ENCODE measurements at places on chromosomes 12 and 14.

DNA sequence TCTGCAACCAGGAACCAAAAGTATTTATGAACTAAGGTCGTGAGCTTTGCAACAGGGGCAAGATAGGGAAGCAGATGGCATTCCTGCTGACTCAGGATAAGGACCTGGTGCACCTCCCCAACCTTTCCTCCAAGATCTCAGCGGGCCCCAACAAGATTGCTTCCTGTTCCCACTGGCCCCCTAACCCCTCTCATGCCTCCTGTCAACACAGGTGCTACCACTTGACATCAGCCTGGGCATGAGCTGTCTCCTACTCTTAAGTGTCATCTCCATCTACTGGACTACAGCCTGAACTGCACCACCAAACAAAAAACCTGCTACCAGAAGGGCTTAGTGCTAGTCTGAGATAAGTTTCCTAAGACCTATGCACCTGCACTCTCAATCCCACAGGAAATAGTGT lies 32.7 kb downstream of the MED6 start:
- no peak for DNase-seq

GRCh38 chr12:76698966-76699365 lies 64.9 kb upstream of the ZDHHC17 start:
- no peak for DNase-seq

GRCh38 chr12:39393890-39394289 lies 49.0 kb downstream of the KIF21A start:
- no peak for DNase-seq

DNA sequence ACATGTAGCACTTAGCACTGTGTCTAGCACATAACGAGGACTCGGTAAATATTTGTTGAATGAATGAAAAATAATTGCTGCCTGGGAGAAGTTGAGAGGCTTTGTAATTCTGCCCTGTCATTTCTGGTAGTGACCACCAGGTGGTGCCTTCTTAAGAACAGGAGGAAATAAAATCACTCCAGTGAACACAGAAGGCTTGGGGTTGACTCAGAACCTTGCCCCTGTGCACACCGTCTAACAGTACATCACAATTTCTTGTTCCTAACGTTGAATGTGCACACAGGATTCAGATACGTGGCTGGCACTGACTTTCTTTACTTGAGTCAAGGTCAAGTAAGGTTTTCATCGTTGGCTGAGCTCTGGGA lies 91.8 kb downstream of the RGS6 start:
- DNase-seq: peak; percentile 2

GRCh38 chr14:50647282-50647681 lies 20.8 kb downstream of the SAV1 start:
- DNase-seq: no peak

GRCh38 chr12:46217541-46218321 lies 51.1 kb downstream of the SLC38A1 start:
- DNase-seq: peak; percentile 48

- DNase-seq: no peak
Measured at GRCh38 chr12:11853126-11853525, 203.7 kb downstream of the ETV6 start.

- no peak for DNase-seq
Measured at GRCh38 chr12:93595351-93595750, 22.9 kb downstream of the SOCS2 start.

- DNase-seq: no peak
Measured at GRCh38 chr12:90854136-90854689, 100.8 kb downstream of the CCER1 start.

DNA sequence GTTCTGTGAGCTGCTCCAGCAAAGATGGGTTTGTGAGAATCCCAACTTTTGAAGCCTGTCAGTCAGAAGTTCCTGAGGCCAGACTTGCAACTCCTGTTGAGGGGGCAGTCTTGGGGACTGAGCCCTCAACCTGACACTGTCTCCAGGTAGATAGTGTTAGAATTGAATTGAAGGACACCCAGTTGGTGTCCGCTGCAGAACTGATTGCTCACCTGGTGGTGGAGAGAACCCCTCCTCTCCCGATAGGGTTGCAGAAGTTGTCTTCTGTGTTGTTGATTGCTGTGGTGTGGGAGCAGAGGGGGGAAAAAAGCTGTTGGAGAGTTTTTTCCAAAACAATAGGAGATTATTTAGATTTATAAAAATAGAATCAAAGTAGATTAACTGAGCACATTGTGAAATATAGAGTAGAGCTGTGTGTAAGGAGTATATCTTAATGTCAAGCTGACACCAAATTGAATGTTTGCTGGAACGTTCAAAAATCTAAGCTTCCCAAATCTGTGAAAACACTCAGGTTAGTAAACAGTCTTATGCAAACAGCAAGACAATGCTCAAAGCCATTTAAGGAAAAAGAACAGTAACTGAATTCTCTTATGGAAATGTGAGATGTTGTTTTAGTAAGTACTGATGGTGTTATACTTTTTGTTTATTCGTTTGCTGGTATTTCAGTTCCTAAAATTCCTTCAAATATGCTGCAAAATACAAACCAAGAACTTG lies 18.6 kb downstream of the HIF1A start:
- DNase-seq: no peak

- DNase-seq: no peak
Measured at GRCh38 chr14:76595266-76595665, 166.0 kb upstream of the VASH1 start.

GRCh38 chr14:105005929-105006830 lies 14.7 kb downstream of the CDCA4 start:
- no peak for DNase-seq

GRCh38 chr12:19412844-19413243 lies 26.4 kb upstream of the AEBP2 start:
- no peak for DNase-seq

- no peak for DNase-seq
Measured at GRCh38 chr14:74792249-74793039, 29.3 kb downstream of the YLPM1 start.

DNA sequence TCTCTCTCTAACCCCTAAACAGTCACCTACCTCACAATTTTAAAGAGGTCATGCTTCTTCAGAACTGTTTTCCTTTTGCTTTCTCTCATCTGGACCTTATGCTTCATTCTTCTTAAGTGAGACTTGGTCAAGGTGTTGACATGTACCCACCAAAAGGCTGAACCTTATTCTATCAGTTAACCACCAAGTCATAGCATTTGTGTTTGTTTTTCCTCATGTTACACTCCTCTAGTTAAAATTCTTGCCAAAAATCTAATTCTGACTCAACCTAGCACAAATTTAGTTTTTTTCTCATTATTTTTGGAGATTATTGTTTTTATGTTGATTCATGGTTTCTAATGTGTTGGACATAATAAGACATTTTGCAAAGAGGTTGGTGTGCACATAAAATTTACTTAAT lies 578.6 kb downstream of the SLC16A7 start:
- DNase-seq: no peak

DNA sequence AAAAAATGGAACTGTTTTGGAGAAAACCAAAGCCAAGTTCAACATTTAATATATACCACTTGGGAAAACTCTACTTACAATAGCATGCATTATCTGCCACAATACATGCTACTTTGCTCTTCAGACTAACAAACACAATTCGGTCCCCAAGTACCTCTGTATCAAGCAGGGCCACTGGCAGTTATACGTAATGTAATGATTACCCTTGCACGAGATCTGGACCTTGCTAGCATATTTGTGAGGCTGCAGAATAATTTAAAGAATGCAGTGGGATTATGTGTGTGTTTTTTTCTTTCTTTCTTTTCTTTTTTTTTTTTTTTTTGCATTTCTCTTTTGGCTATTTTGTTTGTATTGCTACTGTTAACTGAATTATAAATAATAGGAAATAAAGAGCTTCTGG lies 22.8 kb upstream of the PYGL start:
- DNase-seq: no peak

DNA sequence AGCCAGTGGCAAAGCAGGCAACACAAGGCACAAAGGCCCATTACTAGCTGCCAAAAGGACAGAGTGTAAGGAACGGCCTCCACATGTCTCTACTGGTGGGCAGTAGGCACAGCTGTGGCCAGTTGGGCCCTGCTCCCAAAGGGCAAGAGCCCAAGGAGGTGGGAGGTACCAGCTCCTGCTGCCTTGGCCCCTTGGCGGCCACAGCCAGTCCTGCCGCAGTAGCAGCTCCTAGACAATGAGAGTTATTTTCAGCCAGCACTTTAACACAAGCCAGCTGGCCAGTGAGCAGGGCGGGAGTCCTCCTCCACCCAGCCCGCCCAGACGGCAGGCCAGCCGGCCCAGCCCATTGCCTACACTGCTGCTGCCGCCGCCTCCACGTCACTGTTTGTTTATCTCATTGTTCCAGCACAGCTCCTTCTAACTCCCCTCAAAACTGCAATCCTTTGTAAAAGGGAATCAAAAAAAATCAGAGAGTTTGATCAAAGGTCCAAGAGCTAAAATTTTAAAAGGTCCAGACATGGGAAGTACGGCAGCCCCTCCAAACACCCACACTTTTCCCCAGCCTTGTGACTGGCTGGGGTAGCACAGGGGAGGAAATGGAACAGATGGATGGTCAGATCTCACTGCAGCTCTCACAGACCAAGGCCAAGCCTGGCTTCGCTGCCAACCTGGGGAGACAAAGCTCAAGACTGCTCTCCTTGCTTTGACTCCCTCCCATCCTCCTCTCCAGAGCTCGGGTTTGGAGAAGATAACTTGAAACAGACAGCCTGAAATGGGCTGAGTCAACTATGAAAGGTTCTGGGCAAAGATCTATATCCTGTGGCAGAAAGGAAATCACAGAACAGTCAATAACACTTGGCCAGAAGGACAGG lies 33.5 kb downstream of the FMNL3 start:
- no peak for DNase-seq

DNA sequence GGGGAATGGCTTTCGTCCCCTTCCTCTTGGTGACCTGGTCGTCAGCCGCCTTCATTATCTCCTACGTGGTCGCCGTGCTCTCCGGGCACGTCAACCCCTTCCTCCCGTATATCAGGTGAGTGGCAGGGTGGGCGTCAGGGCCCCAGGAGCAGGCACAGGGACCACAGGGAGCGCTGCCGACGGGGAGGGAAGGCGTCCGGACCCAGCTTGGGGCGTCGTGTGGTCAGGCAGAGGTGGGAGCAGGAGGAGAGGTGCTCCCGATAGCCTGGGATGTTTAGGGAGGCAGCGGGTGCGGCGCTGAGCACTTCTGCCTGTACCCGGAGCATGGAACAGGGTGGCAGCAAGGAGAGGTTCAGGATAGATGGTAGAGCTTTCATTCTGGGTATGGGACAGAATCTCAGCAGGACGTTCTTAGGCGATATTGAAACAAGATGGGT lies 444 bp downstream of the DRAM1 start:
- DNase-seq: no peak

DNA sequence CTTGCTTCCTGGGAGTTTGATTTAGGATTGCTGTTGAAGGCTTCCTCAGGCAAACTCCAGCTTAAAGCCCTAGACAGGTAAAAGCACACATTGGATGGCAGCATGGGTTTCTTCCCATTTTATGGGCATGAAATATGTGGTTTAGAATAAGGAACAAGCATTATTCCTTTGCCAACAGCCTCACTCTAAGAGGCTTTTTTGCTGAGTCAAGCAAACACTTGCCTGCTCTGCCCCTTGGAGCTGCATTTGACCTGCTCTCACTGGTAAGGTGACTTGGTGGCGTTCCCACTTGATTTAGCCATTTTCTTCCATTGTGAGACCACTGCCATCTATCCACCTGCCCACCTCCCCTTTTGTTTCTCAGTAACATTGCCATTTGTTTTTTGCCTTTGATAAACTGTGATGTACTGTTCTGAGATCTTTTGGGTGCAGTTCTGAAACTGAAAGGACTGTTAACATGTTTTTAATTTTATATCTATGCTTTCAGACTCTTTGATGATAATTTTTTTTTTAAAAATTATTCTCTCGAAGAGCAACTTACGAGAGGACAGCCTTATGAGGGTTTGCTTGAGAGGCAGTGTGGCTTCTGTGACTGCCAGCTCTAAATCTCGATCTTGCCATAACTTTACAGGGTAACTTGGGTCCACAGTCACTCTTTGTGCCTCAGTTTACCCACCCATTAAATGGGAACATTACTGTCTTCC lies 92.6 kb downstream of the GALNT8 start:
- no peak for DNase-seq

- no peak for DNase-seq
Measured at GRCh38 chr14:58131386-58131785, 20.6 kb downstream of the ARMH4 start.

- DNase-seq: no peak
Measured at GRCh38 chr14:43540948-43541347, 966.1 kb downstream of the FSCB start.

- no peak for DNase-seq
Measured at GRCh38 chr12:108151533-108152169, 22.6 kb downstream of the WSCD2 start.

GRCh38 chr14:90019824-90020523 lies 41.8 kb upstream of the KCNK13 start:
- DNase-seq: no peak

DNA sequence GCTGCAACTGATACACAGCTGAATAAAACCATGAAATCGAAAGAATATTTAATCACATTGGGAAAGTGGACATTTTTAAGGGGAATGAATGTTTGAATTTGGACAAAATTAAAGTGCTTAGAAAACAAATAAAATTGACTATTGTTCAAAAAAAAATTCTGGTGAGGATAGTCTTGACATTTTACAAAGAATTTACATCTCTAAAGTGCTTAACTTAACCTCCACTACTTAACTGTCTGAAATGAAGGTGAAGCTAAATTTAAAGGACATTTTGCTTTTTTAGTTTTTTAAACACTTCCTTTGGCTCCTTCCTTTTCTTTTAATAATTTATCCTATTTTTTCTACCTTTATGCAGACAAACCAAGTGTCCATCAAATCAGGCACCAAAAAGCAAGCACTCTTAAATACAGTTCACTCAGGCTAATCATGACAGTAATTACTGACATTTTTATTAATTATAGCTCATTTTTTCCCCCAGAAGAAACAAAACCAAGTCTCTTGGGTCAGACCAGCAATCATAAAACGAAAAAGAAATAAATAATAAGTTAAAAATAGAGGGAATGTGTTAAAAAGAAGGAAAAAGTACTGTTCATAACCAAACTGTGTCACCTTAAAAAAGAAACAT lies 5.7 kb upstream of the CCND2 start:
- no peak for DNase-seq

- no peak for DNase-seq
Measured at GRCh38 chr14:98293576-98293975, 978.4 kb downstream of the BCL11B start.

GRCh38 chr14:91311284-91311662 lies 66.8 kb upstream of the GPR68 start:
- DNase-seq: peak; percentile 38

- peak; percentile 23 for DNase-seq
Measured at GRCh38 chr12:14239350-14239934, 126.0 kb upstream of the ATF7IP start.

GRCh38 chr14:105064721-105065143 lies 498 bp downstream of the GPR132 start:
- no peak for DNase-seq

GRCh38 chr12:10221846-10222245 lies 9.2 kb downstream of the GABARAPL1 start:
- DNase-seq: no peak

- no peak for DNase-seq
Measured at GRCh38 chr12:94565683-94566082, 84.7 kb downstream of the TMCC3 start.

- no peak for DNase-seq
Measured at GRCh38 chr14:61421212-61421923, 100.0 kb downstream of the PRKCH start.

- DNase-seq: no peak
Measured at GRCh38 chr14:51653079-51653774, 1.5 kb downstream of the FRMD6 start.
